ENCODE measurements at places on chromosomes 7 and 10.

DNA sequence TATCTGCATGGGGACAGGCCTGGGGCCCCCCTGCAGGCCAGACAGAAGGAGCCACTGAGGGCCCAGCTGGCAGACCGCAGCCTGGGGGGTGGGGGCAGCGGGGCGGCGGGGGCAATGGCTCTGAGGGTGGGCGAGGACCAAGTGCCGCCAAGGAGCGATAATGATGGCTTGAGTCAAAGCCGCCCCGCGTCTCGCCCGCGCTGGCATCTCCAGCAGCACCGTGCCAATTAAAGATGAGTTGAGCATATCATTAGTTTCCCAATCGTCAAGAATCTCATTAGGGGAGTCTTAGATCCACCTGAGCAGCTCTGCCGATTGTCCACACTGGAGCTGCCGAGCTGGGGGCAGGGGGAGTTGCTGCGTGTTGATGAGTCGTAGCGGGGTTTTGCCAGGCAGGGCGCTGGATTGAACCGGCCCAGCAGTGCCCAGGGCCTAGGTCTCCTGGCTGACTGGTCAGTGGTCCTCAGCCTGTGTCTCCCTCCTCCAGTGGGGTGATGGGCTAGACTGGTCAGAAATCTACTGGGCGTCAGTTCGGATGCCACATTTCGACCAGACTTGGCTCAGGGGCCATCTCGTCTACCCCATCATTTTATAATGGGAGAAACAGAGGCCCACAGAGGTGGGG is 41.0 kb upstream of the PSMG3 start:
- no peak for DNase-seq

GRCh38 chr10:14356921-14357320 is 26.2 kb upstream of the FRMD4A start:
- no peak for DNase-seq

DNA sequence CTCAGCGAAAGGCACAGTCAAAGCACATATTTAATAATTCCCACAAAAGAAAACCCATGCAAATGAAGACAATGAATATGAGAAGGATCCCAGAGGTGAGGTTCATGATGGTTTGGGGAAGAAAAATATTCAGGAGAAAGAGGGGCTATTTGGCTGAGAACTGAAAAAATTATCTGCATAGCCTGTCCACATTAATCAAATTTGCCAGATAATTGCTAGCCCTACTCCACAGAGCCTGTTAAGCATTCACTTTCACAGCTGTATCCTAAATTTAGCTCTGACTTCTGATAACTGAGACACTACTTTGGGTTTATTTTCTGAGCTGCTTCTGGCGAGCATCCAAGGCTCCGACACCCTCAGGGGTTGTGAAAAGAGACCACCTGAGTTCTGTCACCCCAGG is 176.2 kb downstream of the HERPUD2 start:
- no peak for DNase-seq

GRCh38 chr7:4013793-4014192 is 668.3 kb upstream of the FOXK1 start:
- no peak for DNase-seq

- no peak for DNase-seq
Measured at GRCh38 chr7:137475966-137476365, 132.4 kb upstream of the PTN start.

DNA sequence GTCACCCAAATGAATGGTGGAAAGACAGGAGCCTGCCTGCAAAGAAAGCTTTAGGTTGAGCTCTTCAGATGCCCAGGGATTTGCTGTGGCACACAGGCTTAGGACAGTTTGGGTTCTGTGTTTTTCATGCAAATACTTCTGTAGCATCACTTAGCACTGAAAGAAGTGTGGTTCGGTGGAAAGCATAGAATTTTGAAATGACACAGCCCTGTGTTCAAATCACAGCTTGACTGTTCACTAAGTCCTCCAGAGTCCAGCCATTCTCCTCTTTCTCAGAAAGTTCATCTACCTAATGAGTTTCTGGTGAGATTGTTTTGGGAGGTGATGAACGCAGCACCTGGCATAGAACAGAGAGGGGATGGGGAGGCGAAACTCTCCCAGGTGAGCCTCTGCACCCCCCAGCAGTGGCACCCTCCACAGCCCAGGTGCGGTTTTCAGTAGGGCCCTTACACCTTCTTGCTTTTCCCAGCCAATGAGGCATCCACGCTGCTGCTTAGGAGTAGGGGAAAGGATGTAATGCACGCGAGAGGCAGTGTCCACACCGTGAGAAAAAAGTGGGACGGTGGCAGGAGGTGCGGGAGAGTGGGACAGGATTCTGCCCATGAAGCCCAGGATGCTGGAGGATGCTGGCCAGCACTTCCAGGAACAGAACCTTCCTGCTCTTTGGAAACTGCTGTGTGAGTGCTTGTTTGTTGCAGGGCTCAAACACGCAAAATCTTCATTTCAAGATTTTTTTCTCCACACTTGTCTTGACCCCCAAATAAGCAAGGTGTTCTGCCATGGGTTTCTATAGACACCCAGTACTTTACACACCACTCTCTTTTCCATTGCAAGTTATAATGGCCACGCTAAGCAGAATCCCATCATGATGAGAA is 11.6 kb downstream of the EN2 start:
- DNase-seq = no peak

DNA sequence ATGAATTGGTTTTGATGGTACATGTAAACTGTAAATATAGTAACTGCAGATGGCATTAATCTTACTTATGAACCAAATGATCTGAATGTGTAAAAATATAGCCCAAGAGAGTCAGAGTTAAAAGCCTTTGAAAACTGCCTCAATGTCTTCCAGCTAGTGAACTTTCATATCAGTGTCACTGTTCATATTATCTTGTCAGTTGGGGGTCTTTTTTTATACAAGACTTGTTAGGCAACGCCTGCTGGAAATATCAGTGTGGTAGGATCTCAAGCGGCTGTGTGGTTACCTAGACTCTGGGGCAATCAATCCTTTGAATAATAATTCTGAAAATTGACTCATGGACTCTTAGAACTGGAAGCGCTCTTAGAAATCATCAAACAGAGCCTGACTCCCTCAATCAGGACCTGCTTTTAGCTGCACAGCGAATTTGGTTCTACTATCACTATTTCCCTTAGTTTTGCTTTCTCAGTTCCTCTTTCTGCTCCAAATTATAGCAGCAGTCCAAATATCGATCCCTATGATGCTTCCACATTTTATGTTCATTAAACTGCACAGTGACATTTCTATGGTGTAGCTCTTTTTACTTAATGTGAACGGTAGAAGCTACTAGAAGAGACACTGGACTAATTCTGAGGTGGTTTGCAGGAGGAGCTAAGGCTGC is 100.1 kb upstream of the COL1A2 start:
- no peak for DNase-seq

DNA sequence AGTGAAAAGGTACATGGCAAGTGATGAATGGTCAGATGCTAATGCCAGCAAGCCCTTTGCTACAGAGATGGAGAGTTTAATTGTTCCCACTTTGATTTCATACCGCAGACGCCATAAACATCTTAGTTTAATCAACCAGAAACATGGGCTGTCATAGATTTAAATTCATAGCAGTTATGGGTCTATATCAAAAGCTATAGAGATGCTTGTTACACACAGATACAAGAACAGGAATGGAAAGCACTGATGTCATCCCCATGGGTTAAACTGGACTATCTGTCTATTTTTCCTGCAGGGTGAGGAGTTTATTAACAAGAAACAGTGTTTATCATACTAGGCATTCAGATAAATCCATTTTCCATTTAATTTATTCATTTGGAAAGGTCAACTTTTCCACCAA is 409.2 kb downstream of the NRG3 start:
- no peak for DNase-seq

DNA sequence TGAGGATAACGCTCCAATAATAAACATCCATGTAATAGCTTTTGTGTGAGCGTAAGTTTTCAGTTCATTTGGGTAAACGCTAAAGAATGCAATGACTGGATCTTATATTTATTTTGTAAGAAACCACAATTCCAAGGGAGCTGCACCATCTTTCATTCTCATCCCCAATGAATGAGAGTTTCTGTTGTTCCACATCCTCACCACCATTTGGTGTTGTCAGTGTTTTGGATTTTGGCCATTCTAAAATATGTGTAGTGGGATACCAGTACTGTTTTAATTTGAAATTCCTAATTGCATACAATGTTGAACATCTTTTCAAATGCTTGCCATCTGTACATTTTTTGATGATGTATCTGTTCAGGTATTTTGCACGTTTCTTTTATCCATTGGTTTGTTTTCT is 50.9 kb upstream of the SEMA3D start:
- no peak for DNase-seq

GRCh38 chr10:1462521-1462920 is 274.8 kb downstream of the ADARB2 start:
- no peak for DNase-seq

- no peak for DNase-seq
Measured at GRCh38 chr7:93914581-93915066, 6.9 kb upstream of the GNG11 start.

- DNase-seq = no peak
Measured at GRCh38 chr10:123446449-123447156, 219.6 kb upstream of the GPR26 start.

DNA sequence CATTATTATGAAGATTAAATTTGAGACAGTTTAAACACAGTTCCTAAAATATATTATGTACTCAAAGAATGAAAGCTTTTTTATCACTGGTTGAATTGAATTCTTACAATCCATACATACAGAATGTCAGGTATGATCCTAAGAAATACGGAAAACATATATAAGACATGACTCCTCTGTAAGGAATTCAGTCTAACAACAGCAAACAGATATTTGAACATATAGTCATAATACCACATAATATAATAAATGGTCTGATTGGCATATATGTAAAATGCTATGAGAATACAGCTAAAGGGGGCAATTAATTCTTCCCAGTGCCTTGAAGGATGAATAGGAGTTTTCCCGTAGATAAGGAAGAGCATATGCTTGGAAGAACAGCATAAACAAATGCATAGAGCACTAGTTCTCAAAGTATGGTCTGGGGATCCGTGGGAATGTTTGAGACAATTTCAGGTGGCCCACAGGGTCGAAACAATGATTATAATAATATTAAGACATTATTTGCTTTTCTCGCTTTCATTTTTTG is 10.6 kb upstream of the ARID5B start:
- DNase-seq = no peak

DNA sequence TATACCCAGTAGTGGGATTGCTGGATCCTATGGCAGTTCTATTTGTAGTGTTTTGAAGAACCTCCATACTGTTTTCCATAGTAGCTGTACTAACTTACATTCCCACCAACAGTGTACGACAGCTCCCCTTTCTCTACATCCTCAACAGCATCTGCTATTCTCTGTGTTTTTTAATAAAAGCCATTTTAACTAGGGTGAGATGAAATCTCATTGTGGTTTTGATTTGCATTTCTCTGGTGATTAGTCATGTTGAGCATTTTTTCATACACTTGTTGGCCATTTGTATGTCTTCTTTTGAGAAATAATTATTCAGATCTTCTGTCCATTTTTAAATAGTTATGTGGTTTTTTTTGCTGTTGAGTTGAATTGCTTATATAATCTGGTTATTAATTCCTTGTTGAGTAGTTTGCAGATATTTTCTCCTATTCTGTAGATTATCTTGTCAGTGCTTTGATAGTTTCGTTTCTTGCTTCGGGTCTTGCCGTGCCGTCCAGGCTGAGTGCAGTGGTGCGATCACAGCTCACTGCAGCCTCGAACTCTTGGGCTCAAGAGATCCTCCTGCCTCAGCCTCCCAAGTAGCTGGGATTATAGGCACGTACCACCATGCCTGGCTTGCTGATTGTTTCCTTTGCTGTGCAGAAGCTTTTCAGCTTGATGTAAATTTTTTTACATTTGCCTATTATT is 12.0 kb downstream of the MTG1 start:
- DNase-seq = no peak

- DNase-seq = no peak
Measured at GRCh38 chr10:17125206-17125893, 4.3 kb downstream of the CUBN start.

GRCh38 chr7:110157631-110158362 is 933.1 kb upstream of the LRRN3 start:
- no peak for DNase-seq

- no peak for DNase-seq
Measured at GRCh38 chr10:124724279-124725027, 19.7 kb downstream of the FAM53B start.

GRCh38 chr7:157438121-157439025 is 101.6 kb downstream of the DNAJB6 start:
- DNase-seq = no peak

- no peak for DNase-seq
Measured at GRCh38 chr7:134699899-134700298, 53.2 kb downstream of the BPGM start.

DNA sequence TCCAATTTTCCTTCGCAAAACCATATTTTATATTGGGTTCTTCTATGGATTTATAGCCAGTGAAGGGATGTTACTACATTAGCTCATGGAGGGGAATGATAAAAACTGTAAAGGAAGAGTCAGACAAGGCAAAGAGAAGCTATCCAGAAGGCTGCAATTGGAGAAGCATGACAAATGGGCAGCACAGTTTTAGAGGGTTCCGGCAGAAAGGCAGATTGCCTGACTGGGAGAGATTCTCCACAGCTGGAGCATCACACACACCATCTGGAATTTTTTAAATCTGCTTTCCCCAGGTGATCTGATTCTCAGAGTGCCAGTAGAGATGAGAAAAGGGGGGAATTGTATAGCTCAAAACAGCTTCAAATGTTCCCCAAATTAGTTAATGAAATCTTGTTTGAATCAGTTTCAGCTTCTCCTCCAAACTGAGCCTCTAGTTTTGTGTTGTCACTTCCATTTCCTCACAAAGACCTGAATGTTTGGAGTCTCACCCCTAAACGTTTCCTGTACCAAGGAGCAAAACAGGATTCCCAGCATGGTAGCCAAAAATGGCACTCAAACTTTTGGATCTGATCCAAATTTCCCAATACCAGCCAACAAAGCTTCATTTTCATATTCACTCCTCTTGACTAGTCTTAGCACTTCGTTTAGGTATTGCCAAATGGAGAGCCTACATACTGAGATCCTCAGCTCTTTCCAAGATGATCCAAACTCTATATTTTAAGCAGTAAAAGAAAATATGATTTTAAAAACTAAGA is 177.5 kb downstream of the HPSE2 start:
- no peak for DNase-seq

DNA sequence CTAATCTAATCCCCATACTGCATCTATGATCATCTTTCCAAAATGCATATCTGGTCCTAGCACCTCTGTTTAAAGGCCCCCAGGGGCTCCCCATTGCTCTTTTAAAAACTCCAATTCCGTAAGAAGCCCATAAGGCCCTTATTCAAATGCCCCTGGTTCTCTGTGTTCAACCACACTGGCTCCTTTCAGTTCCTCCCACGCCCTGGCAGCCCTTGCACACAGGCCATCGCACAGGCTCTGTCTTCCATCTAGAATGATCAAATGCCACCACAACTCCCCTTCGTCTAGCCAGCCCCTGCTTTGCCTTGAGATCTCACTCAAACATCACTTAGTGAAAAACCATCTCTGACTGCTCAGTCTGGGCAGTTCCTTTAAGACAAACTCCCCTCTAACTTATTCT is 112.9 kb upstream of the LYZL2 start:
- no peak for DNase-seq

Data from stimulated activated CD4-positive, alpha-beta T cell treated with anti-CD3 and anti-CD28 coated beads, Interleukin-1b, Interleukin-23, amount 100 ng/mL, for 4 hours (primary cell).